ENCODE measurements at places on chromosomes 1 and 21.

DNA sequence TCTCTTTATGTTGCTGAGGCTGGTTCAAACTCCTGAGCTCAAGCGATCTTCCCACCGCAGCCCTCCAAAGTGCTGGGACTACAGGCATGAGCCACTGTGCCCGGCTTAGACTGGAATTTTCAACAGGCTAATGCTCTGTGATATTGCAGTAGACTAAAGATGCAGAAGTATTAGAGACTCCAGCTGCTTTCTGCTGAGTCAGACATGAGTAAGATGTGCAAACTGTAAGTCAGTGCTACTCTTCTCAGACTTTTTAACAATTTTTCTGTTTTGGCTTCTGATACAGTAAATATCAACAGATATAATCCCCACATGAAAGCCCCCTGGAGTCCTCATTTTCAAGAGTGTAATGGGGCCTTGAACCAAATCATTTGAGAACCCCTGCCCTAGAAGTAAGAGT lies 29.3 kb upstream of the NLRP3 start:
- DNase-seq = no peak

DNA sequence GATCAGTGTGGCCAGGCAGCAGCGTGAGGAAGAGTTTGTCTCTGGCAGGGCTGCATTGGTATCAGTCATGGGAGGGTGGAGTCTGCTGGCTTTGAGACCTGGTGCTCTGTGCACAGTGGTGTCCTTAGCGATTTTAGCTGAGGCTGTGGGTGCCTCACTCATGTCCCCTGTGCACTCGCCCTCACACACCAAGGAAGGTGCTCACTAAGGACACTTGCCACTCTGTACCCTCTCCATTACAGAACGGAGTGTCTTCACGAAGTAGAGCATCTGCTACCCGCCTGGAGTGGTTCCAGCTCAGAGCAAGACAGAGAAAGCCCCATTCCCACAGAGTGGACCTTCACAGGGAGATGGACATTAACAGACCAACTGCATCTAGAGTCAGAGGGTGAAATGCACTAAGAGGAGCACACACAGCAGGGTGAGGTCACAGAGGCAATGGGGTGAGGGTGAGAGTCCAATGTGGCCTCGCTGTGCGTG lies 117.9 kb downstream of the MATN1 start:
- no peak for DNase-seq

- DNase-seq = no peak
Measured at GRCh38 chr1:234955107-234955731, 173.4 kb downstream of the TOMM20 start.

- DNase-seq = no peak
Measured at GRCh38 chr1:84669831-84670230, 20.4 kb downstream of the SSX2IP start.

- no peak for DNase-seq
Measured at GRCh38 chr1:209527993-209528717, 55.4 kb upstream of the CAMK1G start.

- DNase-seq = no peak
Measured at GRCh38 chr1:29747196-29747595, 510.9 kb downstream of the PTPRU start.

All from activated T-cell treated with anti-CD3 and anti-CD28 coated beads, Interleukin-2, amount 50 U/mL, for 72 hours (primary cell).